H1 (cell line): ENCODE measurements at places on chromosomes 1 and 21.

DNA sequence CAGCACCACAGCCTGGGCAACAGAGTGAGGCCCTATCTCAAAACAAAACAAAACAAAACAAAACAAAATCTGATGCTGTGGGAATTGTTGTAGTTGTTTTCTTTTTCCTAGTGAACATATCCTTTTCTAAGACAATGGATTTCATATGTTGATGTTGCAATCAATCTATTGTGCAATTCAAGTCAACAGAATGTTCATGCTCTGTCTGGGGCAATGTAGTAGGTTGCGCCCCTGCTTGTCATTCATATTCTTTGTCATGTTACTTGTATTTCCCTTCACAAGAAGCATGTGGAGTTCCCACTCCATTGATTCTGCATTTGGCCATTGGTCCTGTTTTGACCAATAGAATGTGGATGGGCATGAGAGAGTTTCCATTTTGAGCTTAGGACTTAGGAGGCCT is 223.9 kb downstream of the DUSP10 start:
- no peak for DNase-seq

GRCh38 chr21:36547464-36547863 is 67.5 kb upstream of the CLDN14 start:
- DNase-seq, result no peak

DNA sequence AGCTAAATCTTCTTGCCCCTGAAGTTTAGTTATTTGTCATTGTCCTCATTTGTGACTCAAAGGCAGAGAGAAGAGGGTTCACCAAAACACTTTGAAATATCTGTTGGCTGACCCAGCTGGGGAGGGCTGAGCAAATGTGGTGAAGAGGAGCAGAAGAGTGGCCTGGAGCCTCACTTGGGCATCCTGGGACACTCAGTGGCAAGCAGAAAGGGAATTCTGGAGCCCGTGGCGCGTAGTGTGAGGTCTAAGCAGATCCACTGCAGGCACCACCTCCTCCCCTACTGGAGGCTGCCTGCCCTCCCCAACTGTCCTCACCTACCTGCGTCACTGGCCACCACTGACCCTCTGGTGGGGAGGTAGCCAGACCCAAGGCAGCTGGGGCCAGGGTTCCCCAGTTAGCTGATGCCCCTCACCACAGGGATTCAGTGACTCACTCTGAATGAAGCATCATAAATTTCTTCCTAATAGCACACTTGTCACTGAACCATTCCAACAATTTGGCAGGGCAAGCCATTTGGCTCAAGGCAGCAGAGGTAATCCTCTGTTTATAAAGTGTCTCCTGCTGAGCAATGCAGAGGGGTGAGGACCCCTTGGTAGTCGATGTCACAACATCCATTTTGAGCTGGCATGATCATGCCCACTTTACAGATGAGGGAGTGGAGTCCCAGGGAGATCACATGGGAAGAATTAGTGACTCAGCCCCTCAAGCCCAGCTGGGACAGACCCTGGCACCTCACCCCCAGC is 80.3 kb downstream of the NENF start:
- DNase-seq, result no peak

DNA sequence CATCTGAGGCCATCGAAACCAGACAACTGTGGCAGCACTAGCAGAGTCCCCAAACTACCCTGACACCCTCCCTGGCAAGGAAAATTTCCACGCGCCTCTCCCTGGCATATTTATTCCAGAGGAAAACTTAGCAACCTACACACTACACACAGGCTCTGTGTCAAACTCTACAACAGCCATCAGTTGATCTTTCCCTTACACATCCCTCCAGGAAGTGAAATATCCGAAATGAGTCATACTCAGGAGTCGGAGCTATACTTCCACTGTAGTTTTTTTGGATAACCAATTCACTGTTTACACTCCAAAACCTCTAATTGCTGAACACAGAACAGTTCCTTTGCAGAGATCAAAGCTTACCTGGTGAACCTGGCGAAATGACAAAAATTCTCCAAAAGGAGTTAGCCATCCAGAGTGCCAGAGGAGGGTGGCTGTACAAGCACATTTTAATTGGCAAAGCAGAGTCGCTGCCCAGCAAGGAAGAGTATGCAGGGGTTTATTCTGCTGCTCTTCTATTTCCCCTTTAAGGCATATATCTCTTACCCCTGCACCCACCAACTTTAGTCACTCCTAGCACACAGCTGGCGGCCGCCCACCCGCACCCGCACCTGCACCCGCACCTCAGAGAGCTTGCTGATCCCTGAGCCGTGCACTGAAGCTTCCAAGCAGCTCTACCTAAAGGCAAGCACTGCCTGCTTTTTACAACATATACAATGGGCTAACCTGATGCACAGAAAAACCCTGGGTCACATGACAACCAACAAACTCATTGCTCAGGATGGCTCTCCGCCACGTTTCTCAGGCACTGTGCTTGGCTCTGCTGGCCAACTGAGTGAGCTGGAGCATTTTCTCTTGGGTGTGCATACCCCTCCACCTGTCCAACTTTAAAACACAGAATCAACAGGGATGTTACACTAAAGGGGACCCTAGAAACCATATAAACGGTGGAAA is 54.9 kb downstream of the CAPZB start:
- DNase-seq, result no peak

DNA sequence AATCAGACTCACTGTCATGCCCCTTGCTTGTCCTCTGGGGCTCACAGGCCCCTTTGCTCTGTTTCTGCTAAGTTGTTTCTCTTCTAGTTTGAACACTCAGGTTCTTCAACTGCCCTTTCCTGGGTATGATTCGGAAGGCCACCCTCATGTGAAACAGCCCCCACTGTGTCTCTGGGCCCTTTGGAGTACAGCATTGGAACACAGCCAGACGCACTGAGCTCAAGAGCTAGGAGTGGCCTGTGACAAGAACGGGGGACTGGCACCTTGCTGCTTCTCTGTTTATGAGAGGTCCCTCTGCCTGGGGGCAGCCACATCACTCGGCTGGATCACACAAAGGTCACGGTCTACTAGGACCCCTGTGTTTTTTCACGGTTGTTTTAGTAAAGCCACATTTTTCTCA is 114.4 kb upstream of the ZC3H12A start:
- DNase-seq, result no peak

- no peak for DNase-seq
Observed at GRCh38 chr1:37901191-37901892, 42.0 kb upstream of the MTF1 start.

DNA sequence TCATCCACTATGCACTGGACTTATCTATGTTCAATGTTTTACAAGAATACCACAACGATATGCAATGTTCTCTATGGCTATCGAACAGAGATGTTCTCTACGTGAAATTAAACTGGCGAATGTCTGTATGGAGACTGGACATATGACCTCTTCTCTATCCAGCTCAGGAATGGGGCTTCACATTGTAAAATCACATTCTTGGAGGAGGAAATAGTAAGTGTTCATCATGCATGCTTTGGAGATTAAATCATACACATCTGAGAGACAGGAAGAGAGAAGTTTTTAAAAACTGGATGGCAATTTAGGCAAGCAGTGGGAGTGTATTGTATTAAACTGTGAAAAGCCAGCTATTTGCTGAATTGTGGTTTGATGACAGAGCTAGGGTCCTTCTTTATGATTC is 47.9 kb upstream of the RGL1 start:
- DNase-seq, result no peak

- no peak for DNase-seq
Observed at GRCh38 chr1:91120421-91120820, 98.6 kb upstream of the ZNF644 start.

- no peak for DNase-seq
Observed at GRCh38 chr1:171245458-171246064, 2.7 kb upstream of the FMO1 start.

- DNase-seq, result peak; percentile 42
Observed at GRCh38 chr1:65209005-65209885, 61.2 kb downstream of the AK4 start.

- DNase-seq, result no peak
Observed at GRCh38 chr1:63690966-63691700, 82.7 kb upstream of the ROR1 start.

DNA sequence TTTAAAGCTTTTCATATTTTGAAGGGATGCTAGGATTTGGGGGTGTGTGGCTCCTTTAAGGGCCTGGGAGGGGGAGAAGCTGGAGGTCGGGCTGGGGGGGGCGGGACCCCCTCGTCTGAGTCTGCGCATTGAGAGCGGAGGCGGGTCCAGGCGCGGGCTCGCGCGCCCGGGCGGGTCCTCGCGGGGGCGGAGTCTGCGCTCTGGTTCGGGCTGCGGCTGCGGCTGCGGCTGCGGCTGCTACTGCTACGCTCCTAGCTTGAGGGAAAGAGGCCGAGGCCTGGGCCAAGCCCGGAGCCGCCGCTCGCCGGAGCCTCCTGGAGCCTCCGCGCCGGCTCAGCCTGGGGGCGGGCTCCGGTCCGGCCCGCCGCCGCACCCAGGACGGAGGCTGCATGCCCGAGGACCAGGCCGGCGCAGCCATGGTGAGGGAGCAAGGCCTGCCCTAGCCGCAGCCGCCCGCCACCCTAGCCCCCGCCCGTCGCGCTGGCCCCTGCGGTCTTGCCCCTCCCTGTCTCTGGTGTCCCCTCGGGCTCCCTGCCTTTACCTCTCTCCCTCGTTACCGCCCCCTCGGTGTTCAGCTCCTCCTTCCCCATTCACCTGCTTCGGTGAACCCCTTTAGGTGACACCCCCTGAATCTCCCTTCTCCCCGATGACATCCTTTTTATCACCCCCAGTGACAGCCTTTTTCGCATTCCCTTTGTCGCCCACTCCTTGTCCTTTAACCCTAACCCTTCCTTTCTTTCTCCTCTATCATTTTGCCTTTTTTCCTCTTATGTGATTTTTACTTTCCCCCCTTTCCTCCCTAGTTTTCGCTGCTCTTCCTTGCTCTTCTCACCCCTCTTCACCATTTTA is at the start of gene ZYG11B:
ZYG11B (plus strand) TSS at position 189 of the 849 bp plus-strand sequence; CDS start at position 390, 201 bp downstream.
- DNase-seq, result peak; percentile 92

DNA sequence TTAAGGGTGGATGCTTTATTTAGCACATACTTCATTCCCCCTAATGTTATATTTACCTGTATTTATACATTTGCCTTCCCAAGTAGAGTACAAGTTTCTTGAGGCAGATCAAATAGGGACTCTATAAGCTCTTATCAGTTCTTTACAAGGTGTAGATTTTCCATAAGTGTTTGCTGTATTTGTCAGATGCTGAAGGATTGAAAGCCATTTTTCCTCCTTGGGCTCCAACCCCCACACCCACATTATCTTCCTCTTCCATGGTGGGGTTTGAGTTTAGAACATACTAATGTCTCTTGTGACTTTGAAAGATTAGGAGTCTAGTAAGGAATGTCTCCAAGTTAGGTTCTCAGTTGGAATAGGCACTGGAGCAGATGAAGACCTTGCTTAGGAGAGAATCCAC is 2.4 kb upstream of the CHI3L2 start:
- DNase-seq, result no peak

GRCh38 chr1:22166439-22166838 is 23.5 kb upstream of the WNT4 start:
- DNase-seq, result no peak

DNA sequence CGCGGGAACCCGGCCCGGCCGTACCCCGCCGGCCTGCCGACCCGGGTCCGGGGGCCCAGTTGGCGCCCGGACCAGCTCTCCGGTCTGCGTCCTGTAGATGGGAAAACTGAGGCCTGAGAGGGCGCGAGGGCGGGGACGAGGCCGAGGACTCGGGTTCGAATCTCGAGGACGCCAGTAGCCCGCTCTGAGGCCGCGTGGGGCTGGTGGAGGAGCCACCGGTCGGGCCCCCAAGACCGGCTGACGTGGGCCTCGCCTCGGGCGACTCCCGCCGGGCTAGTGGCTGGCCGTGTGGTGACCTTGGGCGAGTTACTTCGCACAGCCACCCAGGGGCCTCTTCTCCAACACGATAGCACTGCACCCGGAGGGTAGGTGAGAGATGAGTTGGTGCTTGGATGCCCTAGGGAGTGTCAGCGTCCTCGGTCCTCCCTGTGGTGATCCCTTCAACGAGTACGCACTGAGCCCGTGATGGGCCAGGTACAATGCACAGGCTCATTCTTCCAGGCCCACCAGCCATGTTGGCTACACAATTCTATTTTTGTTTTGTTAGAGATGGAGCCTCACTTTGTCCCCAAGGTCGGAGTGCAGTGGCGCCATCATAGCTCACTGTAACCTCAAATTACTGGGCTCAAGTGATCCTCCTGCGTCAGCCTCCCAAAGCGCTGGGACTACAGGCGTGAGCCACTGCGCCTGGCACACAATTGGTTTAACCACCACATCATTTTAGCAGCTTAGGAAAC is 404 bp upstream of the SCMH1 start:
- no peak for DNase-seq

DNA sequence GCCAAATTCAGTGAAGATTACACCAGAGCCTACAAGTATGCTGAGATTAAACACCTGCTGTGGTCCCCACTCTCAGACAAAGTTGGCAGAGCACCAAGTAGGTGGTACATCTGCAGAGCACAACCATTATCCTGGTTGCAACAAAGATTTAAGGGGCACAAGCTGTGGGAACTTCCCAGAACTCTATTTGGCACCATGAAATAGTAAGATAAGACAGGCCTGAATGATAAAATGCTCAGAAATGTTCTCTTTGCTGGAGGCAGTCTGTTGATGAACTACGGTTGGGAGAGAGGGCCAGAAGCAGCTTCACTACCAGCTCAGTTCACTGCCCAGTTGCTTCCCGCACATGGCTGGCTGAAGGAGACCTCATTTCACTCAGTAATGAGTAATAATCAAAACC is 19.9 kb downstream of the RPL5 start:
- DNase-seq, result no peak

GRCh38 chr1:175191659-175192058 is 917 bp downstream of the KIAA0040 start:
- no peak for DNase-seq

GRCh38 chr1:185567440-185567839 is 166.8 kb upstream of the HMCN1 start:
- no peak for DNase-seq

DNA sequence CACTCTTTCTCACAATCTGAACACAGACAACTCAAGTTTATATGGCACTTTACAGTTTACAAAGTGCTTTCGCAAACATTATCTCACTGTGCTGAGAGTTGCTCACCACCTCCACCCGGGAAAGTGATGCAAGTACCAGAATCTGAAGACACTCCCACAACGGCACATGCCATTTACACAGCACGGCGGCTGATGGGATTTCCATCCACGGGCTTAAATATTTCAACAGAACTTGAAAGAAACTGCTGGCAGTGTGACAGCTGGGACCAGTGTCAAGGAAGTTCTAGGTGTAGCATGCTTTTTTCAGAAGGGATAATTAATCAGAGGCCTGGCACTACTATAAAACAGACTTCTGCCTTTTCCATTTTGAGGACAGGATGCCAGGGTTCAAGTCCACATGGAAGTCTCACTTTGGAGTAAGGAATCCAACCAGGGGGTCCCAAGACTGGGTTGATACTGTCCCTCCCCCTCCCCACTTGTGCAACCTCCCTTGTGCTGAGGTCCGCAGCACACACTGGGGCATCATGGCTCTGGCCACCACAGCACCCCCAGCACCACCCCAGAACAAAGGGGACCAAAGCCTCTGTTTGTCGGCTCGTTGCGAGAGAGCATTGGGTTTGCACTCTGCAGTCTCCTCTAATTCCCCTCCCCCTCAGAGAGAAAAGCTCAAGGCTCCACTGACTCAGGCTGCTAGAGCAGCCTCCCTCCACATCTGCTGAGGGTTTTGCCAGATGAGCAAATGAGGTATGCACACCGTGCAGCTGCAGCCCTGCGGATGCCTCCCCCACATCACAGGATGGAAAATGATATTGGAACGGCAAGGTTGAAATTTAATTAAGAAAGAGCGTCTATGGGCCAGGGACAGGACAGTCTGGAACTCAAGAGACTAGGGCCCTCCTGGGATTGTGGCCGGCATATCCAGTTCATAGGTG is 154.9 kb downstream of the TGFBR3 start:
- no peak for DNase-seq

GRCh38 chr21:37455504-37455911 is 88.9 kb downstream of the DYRK1A start:
- DNase-seq, result no peak

GRCh38 chr1:147168626-147169058 is 3.6 kb downstream of the PRKAB2 start:
- no peak for DNase-seq
